ENCODE measurements at places on chromosomes 3 and 15. TPM values are rescaled to one million over a fixed set of nuclear protein-coding genes. Genes with fewer than 3 reads are reported as not detected.

DISP2 gene
- 4.6 TPM for polyA plus RNA-seq

FBXW12 gene
- 0.18 TPM for polyA plus RNA-seq

ABHD5 gene
- polyA plus RNA-seq = 47.5 TPM

GOLGA8S gene
- 0.24 TPM for polyA plus RNA-seq

ACAN gene
- polyA plus RNA-seq = 0.16 TPM

NKTR gene
- 138 TPM for polyA plus RNA-seq

ESYT3 gene
- 1.8 TPM for polyA plus RNA-seq

PEX5L gene
- polyA plus RNA-seq = 0.61 TPM

GRCh38 chr15:63708126-63708772, 111.1 kb downstream of the FBXL22 start:
- H3K4me3 ChIP-seq = no peak overlapping the region
- H3K4me1 ChIP-seq = peaks cover 4% of the 10 kb centered on the region
- no peak overlapping the region for H3K27ac ChIP-seq
- no peak for DNase-seq

GRCh38 chr3:30331519-30331918, 274.9 kb upstream of the TGFBR2 start:
- H3K36me3 ChIP-seq = no peaks in the 10 kb centered on the region
- DNase-seq = no peak
- no peak overlapping the region for H3K4me3 ChIP-seq
- H3K27ac ChIP-seq = no peak overlapping the region
- no peaks in the 10 kb centered on the region for H3K4me1 ChIP-seq
- no peaks in the 10 kb centered on the region for H3K27me3 ChIP-seq

- no peak overlapping the region for H3K27ac ChIP-seq
- DNase-seq = no peak
- H3K4me1 ChIP-seq = no peaks in the 10 kb centered on the region
- no peak overlapping the region for H3K4me3 ChIP-seq
- H3K27me3 ChIP-seq = no peaks in the 10 kb centered on the region
These were observed 80.0 kb downstream of the COL6A5 start for GRCh38 chr3:130425484-130425883.

GRCh38 chr3:50442945-50443579, 60.4 kb downstream of the CACNA2D2 start:
- no peak overlapping the region for H3K4me3 ChIP-seq
- no peak for DNase-seq
- H3K27me3 ChIP-seq = no peaks in the 10 kb centered on the region
- H3K36me3 ChIP-seq = no peaks in the 10 kb centered on the region
- no peak overlapping the region for H3K27ac ChIP-seq

DNA sequence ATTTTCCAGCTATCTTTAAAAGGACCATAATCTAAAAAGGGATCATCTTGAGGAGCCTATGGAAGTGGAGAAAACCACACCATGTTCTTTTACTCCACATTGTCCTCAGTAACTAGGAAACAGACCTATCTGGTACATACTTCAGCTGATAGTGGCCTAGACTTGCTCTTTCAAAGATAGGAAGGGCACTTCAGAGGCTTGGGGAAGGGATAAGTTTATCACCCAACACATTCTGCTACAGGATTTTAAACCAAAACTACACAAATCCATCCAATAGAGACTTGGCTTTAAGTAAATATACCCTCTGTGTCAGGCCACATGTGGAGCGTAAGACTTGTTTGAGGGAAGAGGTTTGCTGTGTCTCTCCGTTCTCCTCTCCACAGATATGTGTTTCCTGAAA, 35.4 kb downstream of the CP start:
- DNase-seq = no peak
- H3K4me3 ChIP-seq = no peak overlapping the region
- H3K4me1 ChIP-seq = peaks cover 3% of the 10 kb centered on the region

- H3K36me3 ChIP-seq = no peaks in the 10 kb centered on the region
- H3K4me3 ChIP-seq = no peak overlapping the region
- no peak overlapping the region for H3K27ac ChIP-seq
- DNase-seq = no peak
These were observed 1449.0 kb downstream of the OTOL1 start for GRCh38 chr3:162945626-162946025.

DNA sequence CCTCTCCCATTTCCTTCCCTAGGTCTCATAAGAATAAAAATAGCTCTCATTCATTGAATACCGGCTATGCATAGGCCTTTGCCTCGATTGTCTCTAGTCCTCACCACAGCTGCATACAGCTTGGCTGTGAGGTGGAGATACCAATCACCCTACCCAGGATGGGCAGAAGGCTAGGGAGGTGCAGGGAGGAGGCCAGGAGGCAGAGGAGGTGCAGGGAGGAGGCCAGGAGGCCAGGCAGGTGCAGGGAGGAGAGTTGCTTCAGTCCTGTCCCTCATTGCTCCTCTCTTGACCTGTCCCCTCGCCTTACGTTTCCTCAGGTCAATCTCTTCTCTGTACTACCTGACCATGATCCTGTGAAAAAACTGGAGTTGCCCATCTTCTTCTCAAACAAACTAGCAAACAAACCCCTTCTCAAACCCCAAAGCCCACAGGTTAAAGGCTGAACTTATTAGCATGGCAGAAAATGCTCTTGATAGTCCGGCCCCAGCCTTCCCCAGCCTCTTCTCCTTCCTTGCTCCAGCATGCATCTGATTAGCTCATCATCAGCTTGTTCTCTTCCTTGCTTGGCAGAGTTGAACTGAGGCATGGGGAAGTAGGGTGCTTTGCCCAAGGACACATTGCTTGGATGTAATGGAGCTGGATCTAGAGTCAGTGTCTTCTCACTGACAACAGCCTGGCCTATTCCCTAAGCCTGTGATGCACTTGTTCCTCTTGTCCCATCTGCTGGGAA, 15.8 kb downstream of the PODXL2 start:
- H3K27me3 ChIP-seq = no peaks in the 10 kb centered on the region
- no peaks in the 10 kb centered on the region for H3K4me1 ChIP-seq

- peaks cover 7% of the 10 kb centered on the region for H3K4me1 ChIP-seq
- peaks cover 15% of the 10 kb centered on the region for H3K27me3 ChIP-seq
- no peaks in the 10 kb centered on the region for H3K36me3 ChIP-seq
- no peak for DNase-seq
These were observed 812 bp upstream of the SLC12A8 start for GRCh38 chr3:125213364-125213755.

DNA sequence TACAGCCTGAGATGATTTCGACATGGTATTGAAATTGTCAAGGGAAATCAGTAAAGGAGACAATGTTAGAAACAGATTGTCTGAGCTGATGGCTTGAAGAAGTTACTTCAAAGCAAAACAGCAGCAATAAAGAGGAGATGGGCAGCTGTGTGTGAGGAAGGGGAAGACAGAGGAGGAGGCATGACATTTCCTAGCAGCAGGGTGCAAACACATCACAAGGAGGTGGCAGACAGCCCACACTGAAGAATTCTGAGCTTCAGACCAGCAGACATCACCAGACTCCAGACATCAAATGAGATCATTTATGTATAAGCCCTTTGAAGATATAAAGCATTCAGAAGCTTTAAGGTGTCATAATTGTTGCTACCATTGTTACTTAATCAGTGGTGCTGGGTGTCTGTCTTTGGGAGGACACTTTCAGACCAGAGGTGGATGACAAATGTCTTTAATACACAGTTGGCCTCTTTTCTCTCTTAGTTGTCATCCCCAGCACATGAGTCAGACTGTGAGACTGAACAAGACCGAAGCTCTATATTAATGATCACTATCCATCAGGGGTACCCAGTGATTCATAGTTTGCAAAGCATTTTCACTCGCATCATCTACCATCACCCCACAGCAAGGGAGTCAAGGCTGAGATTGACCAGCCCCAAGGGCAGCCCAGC, 203.9 kb downstream of the MINAR1 start:
- H3K4me3 ChIP-seq = no peak overlapping the region
- no peaks in the 10 kb centered on the region for H3K36me3 ChIP-seq
- no peak for DNase-seq
- no peaks in the 10 kb centered on the region for H3K27me3 ChIP-seq

DNA sequence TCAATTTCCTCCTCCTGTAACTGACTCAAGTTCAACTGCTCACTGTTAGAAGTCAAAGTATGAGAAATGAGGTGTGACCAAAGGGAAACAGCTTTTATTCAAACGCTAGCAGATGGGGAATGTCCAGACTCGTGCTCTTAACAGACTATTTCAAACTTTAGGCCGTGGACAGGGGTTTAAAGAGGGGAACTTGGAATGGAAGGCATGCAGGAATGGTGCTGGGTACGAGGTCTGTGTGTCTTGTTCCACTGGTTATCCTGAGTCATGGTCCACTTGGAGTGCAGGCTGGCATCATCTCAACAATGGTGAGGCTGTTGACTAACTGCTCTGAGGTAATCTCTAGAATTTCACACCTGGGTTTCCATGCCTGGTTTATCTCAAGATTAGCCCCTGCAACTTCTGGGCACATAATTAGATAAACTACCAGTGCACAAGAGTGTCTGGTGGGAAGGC, 22.9 kb upstream of the DNAAF4 start:
- no peak overlapping the region for H3K27ac ChIP-seq
- no peaks in the 10 kb centered on the region for H3K36me3 ChIP-seq
- no peak for DNase-seq
- H3K27me3 ChIP-seq = no peaks in the 10 kb centered on the region
- no peaks in the 10 kb centered on the region for H3K4me1 ChIP-seq
- H3K4me3 ChIP-seq = no peak overlapping the region

GRCh38 chr15:34688699-34689098, 66.1 kb downstream of the GJD2 start:
- no peaks in the 10 kb centered on the region for H3K4me1 ChIP-seq
- H3K27ac ChIP-seq = no peak overlapping the region
- no peak for DNase-seq
- H3K27me3 ChIP-seq = no peaks in the 10 kb centered on the region
- no peaks in the 10 kb centered on the region for H3K36me3 ChIP-seq

GRCh38 chr3:76456322-76456721, 583.6 kb upstream of the ROBO2 start:
- no peaks in the 10 kb centered on the region for H3K36me3 ChIP-seq
- no peaks in the 10 kb centered on the region for H3K27me3 ChIP-seq
- DNase-seq = peak; percentile 10
- no peak overlapping the region for H3K27ac ChIP-seq
- no peaks in the 10 kb centered on the region for H3K4me1 ChIP-seq
- H3K4me3 ChIP-seq = no peak overlapping the region

DNA sequence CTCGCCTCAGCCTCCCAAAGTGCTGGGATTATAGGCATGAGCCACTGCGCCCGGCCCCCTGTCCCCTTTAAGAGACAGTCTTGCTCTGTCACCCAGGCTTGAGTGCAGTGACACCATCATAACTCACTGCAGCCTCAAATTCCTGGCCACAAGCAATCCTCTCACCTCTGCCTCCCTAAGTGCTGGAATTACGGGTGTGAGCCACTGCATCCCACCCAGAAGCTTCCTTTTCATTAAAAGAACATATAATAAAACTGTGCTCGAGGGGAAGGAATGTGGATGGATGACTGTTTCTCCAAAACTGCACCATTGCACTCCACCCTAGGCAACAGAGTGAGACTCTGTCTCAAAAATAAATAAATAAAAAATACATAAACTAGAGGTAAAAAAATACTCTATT, 70.1 kb downstream of the NCEH1 start:
- no peaks in the 10 kb centered on the region for H3K27me3 ChIP-seq
- H3K36me3 ChIP-seq = peaks cover under 1% of the 10 kb centered on the region
- no peak overlapping the region for H3K27ac ChIP-seq
- H3K4me3 ChIP-seq = no peak overlapping the region
- no peaks in the 10 kb centered on the region for H3K4me1 ChIP-seq

Data from large intestine (tissue), 12 donors.